ENCODE measurements at places on chromosomes 1 and 21.

GRCh38 chr1:182709855-182710254 lies 25.5 kb upstream of the RGS8 start:
- no peak for DNase-seq

GRCh38 chr1:92376345-92376744 lies 77.5 kb downstream of the RPAP2 start:
- DNase-seq: no peak

DNA sequence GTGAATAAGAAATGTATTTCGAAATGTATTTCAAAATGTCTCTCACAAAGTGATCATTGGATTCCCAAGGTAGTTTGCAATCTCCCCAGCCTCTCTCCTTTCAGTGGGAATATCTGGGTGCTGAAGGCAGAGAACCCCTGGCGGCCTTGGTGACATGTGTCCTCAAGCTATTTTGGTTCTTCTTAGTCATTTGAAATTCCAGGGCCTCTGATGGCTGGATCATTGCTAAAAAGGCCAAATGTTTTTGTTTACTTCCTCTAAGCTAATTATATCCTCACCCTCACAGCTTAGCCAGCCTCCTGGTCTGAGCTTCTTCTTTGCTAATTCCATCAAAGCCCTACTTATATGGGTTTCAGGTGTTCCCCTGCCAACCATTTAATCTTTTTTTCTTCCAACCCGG lies 71.2 kb downstream of the LRRC40 start:
- DNase-seq: no peak

DNA sequence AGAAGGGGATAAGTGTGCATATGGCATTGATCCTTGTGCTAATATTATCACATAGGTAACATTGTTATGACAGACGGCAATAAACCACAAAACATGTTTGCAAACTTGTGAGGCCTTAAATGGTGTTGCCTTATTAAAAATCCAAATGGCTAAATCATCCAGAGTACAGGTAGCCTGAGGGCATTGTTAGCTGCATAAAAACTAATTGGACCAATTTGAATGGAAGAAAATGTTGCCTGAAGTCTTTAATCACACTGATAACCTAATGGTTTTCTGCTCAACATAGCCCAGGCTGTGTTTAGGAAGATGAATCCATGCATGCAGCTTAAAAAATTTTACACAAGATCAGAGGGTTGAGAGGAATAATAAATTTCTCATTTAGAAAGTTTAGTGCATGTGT lies 19.4 kb upstream of the LRRC53 start:
- DNase-seq: no peak

DNA sequence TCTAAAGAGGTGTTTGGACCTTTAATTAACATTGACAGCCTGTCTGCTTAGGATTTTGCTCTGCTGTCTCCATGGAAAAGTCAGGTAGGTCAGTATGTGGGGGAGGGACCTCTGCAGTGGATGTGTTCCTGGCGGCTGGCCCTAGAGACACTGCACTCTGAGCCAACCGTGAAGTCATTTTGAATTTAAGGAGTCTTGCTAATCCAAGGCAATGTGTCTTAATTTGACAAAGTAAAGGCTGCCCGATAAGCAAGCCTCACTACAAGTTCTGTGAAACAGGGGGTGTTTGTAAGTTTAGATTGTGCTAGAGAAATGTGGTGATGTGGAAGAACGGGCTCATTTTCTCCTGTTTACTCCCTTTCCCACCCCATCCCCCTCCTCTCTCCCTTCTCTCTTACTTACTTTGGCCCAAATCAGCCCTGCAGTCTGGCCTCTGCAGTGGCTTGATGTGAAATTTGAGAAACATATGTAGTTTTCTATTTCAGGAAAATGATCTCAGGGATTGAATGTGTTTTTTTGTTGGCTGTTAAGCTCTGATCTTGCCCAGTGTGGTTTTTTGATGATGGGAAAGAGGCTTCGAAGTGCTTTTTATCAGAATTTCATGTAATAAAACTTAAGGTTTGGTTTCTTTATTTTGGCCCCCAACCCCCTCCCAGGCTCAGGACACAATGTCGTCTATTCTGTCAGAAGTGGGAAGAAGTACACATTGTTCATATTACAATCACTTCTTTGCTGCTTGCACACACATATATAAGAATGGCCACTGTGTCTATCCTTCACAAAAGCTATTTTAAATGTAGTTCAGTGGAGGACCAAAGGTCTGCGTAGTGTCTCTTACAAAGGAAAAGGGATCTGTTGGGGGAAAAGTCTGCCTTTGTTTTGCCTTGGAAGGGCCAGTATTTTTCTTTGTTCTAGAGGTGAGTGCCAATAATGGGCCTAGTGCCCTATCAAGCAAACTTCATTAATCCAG lies 96.6 kb downstream of the FGGY start:
- DNase-seq: peak; percentile 17

DNA sequence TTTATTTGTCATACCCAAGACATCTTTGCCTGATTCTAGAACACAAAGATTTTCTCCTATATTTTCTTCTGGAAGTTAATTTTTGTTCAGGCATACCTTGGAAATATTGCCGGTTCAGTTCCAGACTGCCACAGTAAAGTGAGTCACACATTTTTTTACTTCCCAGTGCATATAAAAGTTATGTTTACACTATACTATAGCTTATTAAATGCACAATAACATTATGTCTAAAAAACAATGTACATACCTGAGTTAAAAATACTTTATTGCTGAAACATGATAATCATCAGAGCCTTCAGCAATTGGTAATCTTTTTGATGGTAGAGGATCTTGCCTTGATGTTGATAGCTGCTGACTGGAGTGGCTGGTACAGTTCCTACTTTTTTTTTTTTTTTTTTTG lies 10.0 kb downstream of the SMCP start:
- no peak for DNase-seq

Data from substantia nigra (tissue), 51 donors.